HEK293T (cell line): ENCODE measurements at places on chromosomes 6 and 20.
A peak's percentile ranks its signal among the peaks of the same experiment; 100 is the strongest.

GRCh38 chr6:137051790-137052472 lies 7.2 kb upstream of the IL20RA start:
- no peak for DNase-seq

GRCh38 chr6:31763619-31763940 lies 1.1 kb downstream of the SAPCD1 start:
- DNase-seq: no peak

GRCh38 chr6:168052291-168052891 lies 26.6 kb downstream of the FRMD1 start:
- no peak for DNase-seq

- no peak for DNase-seq
Measured at GRCh38 chr20:37276494-37277252, 12.8 kb upstream of the MANBAL start.

DNA sequence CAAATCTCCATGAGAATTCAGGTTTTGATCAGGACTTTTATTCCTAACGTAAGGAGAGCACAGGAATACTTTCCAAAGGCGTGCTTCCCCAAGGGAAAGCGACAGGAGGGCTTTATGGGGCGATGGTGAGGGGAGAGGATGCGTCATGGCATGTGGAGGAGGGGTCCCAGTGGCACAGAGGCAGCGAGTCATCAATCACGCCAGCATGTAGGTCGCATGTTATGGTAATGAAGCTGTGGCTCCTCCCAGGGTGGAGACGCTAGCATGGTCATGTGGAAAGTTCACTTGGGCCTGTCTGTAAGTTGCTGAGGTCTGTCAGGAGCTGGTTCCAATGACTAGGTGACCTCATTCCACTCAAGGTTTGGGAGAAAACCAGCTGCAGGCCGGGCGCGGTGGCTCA lies 35.3 kb upstream of the PAX1 start:
- no peak for DNase-seq

DNA sequence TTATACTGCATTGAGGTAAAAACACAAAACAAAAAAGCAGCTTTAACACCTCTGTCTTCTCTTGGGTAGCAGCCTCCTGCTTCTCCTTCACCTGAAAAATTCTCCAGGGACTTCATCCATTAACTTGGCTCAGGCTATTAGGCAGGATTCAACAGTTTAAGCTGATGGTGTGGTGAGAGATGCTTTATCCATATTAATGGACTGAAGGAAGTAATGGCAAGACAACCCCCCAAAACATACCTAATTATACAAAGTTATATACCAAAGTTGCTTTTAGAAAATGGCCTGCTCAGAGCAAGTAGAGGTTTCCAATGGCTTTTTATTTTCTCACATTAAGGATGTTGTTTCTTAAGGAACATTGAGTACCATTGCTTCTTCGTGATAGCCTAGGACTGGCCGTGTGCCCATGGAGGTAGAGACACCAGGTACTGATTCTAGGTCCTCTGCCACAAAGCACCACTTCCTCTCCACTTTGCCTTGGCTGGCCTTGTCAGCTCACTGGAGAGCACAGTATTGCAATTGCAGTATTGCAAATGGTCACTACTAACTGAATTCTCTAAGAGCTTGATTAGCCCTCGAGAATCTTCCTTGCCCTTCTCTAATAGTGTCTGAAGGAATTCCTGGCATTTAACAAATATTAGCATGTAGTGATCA lies 7.3 kb downstream of the EDN1 start:
- DNase-seq: no peak

DNA sequence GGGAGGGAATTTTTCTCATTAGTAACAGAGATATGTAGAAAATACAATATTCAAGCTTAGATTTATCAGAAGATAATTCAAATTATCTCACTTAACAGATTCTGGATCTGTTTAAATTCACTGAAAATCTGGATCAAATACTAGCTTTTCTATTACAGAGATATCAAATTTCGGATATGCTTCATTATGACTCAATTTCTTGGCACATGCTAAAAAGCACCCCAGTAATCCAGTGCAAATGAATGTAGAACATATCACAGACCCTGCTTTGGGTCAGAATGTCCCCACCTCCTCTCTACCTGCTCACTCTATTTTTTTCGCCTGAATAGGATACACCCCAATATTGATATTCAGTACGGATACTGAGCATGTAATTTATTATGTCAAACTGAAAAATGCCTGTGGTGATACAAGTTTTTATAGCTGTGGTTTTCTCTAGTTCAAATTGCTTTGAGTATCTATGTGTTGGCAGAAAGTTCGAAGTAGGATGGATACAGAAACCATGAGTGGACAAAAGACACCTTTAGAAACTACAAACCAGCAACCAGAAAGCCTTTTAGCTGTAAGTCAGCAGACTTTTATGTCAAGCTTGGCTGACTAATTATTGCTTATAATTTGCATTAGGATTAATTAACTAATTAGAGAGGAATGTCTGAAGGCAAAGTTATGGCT lies 290.0 kb downstream of the TFAP2B start:
- no peak for DNase-seq

- no peak for DNase-seq
Measured at GRCh38 chr6:66985816-66986215, 1278.8 kb upstream of the EYS start.

DNA sequence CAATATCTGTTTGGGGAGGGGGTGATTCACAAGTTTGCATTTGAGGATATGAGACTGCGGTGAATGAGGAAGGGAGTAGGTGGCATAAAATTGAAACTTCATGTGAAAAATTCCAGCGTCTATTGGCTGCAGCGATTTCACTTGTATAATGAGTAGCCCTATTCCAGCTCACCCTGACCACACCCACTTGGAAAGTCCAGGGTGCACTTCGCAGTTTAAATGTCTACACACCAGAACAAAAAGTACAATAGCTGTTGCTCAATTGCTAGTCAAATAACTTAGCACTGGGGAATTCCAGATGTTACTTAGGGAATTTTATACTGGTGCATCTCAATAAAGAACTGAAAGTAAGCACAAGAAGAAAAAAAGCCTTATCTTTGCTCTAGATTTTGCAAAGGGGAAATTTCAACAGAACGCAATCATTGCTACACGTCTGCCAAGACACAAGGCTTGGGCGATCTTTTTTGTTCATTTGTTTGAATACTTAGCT lies 6.3 kb downstream of the TNFAIP3 start:
- no peak for DNase-seq

- DNase-seq: no peak
Measured at GRCh38 chr6:33833599-33833998, 29.8 kb upstream of the MLN start.

DNA sequence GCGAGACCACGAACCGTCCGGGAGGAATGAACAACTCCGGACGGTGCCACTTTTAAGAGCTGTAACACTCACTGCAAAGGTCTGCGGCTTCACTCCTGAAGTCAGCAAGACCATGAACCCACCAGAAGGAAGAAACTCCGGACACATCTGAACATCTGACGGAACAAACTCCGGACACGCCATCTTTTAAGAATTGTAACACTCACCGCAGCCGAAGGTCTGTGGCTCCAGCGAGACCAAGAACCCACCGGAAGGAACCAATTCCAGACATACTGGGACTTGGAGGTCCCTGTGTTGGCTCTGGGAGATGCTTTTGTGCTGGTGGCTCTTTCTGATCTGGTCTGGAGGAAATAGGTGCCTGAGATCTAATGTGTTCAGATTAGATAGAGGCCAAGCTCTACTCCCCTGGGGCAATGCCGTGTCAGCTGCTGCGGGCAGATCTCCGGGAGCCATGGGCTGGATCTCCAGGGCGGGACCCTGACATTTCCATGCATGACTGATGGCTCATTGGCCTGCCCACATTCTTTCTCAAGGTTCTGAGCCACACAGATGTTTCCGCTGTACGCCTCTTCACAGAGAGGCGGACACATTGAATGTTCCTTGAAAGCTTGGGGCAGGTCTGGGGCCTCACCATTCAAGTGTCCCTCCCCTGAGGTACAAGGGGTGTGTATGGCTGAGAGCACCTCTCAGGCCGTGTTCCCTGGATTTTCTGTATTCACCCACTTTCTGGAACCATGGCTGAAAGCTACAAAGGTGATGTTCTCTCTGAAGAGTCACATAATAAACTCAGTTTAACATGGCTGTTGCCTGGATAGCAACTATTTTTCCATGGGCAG lies 29.3 kb downstream of the GMPR start:
- no peak for DNase-seq

GRCh38 chr20:51643390-51643789 lies 100.9 kb upstream of the NFATC2 start:
- no peak for DNase-seq

GRCh38 chr6:77019081-77019480 lies 444.2 kb downstream of the HTR1B start:
- DNase-seq: no peak

DNA sequence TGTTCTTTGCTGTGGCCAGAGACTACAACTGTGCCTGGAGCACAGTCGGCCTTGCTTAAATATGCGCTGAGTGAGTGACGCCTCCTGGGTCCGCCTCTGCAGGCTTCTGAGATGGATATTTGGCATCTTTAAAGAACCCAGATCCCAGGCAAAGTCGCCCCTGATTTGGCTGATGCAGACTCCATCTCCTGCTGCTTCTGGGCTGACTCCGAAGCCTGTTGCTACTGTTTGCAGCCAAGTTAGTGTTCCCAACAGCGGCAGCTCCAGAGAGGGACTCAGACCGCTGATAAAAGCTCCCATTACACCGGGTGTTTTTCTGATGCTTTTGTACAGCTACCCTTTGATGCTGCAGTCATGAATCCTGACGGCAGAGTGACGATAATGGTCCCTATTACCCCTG lies 83.0 kb upstream of the SULF2 start:
- no peak for DNase-seq

DNA sequence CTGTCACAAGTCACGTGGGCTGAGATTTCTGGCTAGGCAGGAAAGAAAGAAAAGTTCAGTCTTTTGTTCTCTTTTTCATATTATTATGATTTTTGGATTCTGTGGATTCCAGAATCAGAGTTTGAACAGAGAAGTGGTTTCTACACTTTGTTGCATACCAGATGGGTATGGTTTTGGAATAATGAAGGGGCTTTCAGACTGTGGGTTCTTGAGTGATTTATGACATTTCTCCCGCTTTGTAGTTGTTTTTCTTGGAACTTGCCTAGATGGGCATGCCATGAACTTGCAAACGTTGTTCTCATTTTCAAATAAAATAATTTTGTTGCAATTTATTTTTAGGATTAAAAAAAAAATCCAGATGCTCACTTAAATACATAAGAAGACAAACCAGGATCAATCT lies 34.4 kb downstream of the CBFA2T2 start:
- no peak for DNase-seq

DNA sequence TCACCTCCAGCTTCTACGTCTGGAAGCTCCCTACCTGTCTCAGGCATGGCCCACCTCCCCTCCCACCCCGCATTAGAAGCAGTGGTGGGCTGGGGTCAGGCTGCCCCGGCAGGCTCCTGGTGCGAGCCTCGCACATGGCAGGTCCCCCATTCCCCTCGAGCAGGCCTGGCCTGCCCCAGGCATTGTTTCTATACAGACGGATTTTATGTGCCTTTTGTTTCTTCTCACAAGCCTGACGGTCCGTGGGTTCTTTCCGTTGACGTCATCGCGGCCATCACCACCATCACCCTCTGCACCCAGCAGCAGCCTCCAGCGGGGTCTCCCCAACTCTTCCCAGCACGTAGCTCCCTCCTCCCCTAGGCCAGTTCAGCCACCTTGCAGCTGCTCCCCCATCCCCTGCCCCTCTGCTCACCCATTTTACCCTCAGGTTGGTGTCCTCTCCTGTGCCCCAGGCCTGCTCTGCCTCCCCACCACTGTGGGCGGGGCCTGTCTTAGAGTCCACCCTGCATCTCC lies 4.6 kb downstream of the CST7 start:
- DNase-seq: no peak

- DNase-seq: no peak
Measured at GRCh38 chr20:25707695-25708094, 11.0 kb upstream of the ZNF337 start.

DNA sequence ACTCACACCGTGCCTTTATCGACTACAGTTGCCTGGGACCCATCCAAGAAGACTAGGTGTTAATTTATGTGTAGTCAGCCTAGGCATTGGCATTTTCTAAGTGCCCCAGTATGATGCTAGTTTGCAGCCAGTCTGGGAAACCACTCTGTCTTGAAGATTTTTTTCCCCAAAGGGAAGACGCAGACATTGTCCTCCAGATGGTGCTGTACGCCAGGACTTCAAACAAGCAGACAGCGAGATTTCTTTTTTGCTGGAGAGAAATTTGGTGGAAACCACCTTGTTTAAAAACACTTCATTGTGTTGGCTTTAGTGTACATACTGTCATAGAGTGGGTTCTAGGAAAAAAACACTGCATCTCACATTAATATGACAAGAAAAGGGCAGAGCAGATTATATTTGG lies 30.0 kb downstream of the ALDH5A1 start:
- DNase-seq: peak; percentile 42

DNA sequence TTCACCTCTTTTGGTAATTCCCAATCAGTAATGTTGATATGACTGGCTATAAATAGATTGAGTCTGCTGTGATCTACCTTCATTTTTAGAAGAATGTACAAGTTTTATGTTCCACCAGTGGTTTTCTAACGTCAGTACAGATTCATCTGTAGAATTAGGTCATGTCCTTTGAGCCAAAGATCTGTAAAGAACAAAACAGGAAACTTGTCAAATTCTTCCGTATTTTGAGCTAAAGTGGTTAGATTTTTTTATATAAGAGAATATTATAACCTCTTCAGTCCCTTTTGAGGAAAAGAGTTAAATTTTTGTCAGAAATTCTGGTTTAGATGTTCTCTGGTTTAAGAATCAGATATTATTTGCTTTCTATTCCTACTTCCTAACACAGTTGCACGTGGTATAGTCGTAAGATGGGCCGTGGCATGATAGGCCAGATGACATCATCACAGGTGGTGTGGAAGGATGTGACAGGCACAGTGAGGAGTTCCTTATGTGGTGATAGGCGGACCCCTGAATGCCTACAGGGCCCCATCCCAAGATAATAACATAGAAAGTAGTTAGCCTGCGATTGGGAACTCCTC lies 62.3 kb downstream of the SNX9 start:
- DNase-seq: no peak

DNA sequence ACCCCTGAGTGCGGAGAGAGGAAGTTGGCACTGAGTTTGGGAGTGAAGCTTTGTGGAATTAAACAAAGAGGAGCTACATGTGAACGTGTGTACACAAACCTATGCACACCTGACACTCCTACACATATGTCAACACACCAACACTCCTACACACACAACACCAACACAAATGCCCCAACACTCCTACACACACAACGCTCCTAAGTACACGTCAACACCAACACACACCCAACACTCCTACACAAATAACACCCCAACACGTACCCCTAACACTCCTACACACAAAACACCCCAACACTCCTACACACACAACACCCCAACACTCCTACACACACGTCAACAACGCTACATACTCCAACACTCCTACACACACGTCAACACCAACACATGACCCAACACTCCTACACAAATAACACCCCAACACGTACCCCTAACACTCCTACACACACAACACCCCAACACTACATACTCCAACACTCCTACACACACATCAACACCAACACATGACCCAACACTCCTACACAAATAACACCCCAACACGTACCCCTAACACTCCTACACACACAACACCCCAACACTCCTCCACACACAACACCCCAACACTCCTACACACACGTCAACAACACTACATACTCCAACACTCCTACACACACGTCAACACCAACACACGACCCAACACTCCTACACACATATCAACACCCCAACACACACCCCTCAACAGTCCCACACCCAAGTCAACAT lies 40.1 kb upstream of the ZBP1 start:
- no peak for DNase-seq
